ENCODE measurements at places on chromosomes 16 and 17. TPM values are rescaled to one million over a fixed set of nuclear protein-coding genes. Genes with fewer than 3 reads are reported as not detected.

SCGB1C2 gene
- not detected for total RNA-seq

GP1BA gene
- total RNA-seq = not detected

NPIPB13 gene
- total RNA-seq = 18.5 TPM

TBC1D3I gene
- 3.1 TPM for total RNA-seq

HLF gene
- 23.9 TPM for total RNA-seq

DYNLRB2 gene
- not detected for total RNA-seq

CHST5 gene
- total RNA-seq = not detected

MMP2 gene
- not detected for total RNA-seq

CES5A gene
- not detected for total RNA-seq

SLC16A6 gene
- 8.7 TPM for total RNA-seq
